Dermis blood vessel endothelial cell (primary cell): ENCODE measurements at places on chromosomes 13 and 19. TPM values are rescaled to one million over a fixed set of nuclear protein-coding genes. Genes with fewer than 3 reads are reported as not detected.

DNA sequence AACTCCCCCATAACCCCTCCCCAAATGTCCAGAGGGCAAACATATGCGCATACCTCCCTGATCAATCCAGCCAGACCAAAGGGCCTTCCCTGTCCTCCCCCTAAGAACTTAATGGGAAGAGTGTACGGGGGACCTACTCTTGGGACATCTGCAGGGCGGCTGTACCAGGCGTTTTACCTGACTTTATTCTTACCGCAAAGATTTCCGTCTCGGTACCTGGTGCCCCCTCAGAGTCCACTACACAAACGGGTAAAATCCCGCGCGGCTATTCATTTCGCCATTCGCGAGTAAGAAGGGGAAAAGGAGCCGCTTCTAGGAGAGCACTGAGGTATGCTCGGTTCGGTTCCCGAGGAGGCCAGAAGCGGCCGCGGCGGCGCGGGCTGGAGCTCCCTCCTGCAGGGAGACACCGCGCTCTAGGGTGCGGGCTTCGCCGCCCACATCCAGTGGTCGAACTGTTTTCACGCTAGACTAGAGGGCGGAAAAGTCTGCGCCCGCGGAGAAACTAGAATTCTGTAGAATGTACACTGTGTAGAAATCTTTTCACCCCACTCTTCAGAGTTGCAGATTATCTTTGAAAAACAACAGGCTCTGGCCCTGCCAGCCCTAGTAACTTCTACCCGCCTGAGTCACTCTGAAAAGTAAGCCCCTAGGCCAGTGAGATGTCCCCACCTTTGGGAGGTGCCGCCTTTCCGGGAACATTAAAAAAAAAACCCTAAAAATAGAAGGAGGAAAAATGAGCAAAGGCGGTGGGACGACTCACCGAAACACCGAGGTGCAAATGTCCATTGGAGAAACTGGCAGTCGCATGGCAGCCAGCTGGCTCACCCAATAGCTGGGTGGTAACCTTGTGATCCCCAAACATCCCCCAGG lies 3.8 kb upstream of the TSHZ3 start:
- no peak for DNase-seq

DNA sequence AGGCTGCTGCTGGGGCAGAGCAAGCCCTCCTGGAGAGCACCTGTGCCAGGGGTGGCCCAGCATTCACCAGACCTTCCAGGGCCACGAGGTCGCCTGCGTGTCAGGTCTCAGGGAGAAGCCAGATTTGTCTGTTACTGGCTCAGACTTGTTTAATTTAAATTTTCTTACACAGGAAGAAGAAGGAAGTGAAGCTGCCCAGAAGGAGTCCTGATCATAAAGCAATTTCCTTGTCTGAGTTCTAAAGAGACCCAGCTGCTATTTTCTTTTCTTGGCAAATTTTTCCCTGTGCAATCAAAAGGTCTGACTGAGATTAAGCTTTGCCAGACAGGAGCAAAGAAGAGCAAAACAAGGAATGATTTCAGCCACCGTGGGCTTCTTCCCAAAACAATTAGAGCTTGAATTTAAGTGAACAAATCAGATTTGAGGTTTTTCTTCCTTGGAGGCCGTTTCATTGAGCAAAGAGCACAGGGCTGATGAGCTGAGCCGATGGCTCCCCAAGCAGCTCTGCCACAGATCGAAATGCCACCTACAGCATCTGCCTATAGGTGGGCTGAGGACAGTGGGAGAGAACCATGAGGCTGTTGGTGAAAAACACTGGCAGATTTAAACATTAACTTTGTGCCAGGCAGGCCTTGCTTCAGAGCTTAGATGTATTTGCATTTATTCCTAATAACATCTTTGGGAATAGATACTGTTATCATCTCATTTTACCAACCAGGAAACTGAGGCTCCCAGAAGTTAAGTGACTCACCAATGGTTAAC lies 40.1 kb downstream of the HSPH1 start:
- DNase-seq: no peak

DNA sequence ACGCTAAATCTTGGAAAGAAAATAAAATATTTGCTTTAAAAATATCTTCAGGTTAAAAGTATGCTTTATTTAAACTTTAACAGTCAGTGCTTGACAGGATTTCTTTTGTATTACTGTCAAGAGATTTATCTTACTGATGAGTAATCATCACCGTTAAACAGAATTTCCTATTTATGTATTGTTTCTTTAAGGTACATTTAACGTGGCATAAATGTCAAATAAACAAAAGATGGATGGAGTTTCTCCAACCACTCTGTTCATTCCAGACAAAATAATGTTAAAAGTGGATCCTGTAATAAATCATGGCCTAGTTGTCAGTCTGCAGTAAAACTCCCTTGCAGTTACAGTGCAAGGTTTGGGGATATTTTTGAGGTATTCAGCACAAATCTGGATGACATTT lies 298.3 kb downstream of the DIAPH3 start:
- no peak for DNase-seq

- peak; percentile 69 for DNase-seq
These were observed 9.7 kb upstream of the LENG8 start for GRCh38 chr19:54439174-54439851.

- no peak for DNase-seq
These were observed 721.9 kb upstream of the SLC10A2 start for GRCh38 chr13:103788061-103788652.

- no peak for DNase-seq
These were observed 70.9 kb downstream of the PEPD start for GRCh38 chr19:33450689-33451088.

DNA sequence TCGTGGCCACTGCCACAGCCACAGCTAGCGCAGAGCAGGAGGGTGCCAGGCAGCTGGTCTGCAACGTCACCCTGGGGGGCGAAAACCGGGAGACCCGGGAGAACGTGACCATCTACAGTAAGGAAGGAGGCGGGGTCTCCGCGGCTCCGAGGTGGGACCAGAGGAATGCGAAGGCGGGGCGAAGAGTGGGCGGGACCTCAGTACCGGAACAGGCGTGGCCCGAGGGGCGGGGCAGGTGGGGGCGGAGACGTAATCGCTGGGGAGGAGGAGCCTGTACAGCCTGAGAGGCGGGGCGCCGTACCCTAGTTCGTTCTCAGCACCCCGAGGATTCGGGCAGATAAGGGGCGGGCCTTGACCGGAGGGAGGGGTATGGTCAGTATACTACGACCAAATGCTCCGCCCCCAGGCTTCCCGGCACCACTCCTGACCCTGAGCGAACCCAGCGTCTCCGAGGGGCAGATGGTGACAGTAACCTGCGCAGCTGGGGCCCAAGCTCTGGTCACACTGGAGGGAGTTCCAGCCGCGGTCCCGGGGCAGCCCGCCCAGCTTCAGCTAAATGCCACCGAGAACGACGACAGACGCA lies 2.5 kb downstream of the ICAM5 start:
- peak; percentile 68 for DNase-seq

DNA sequence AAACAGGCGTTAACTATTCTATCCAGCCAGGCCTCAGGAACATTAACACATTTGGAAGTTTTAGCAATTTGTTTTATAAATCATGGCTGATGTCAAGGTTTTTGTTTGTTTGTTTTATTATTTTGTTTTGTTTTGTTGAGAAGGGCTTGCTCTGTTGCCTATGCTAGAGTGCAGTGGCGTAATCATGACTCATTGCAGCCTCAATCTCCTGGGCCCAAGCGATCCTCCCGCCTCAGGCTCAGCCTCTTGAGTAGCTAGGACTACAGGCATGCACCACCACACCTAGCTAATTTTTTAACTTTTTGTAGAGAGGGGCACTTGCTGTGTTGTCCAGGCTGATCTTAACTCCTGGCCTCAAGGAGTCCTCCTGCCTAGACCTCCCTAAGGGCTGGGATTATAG lies 28.3 kb downstream of the NUP58 start:
- DNase-seq: no peak

- no peak for DNase-seq
These were observed 71.9 kb downstream of the FLT1 start for GRCh38 chr13:28423010-28423409.

GRCh38 chr13:108915095-108915633 lies 285.8 kb downstream of the MYO16 start:
- DNase-seq: peak; percentile 80

DNA sequence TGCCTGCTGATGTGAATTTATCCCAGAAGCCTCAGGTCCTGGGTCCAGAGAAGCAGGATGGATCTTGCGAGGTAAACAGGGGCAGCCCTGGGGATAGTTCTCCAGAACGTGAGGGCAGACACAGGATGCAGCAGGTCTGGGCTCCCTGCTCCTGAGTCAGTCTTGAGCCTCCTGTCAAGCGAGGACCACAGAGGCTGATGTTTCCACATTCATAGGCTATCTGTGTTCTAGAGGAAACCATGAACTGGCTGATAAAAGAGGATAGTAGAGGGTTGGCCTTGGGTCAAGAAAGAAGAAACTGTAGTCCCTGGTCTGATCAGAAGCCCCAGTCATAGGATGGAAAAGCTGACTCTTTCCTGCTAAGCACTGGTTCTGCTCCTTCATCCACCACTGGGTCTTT lies 2.2 kb downstream of the ZNF175 start:
- peak; percentile 51 for DNase-seq

DNA sequence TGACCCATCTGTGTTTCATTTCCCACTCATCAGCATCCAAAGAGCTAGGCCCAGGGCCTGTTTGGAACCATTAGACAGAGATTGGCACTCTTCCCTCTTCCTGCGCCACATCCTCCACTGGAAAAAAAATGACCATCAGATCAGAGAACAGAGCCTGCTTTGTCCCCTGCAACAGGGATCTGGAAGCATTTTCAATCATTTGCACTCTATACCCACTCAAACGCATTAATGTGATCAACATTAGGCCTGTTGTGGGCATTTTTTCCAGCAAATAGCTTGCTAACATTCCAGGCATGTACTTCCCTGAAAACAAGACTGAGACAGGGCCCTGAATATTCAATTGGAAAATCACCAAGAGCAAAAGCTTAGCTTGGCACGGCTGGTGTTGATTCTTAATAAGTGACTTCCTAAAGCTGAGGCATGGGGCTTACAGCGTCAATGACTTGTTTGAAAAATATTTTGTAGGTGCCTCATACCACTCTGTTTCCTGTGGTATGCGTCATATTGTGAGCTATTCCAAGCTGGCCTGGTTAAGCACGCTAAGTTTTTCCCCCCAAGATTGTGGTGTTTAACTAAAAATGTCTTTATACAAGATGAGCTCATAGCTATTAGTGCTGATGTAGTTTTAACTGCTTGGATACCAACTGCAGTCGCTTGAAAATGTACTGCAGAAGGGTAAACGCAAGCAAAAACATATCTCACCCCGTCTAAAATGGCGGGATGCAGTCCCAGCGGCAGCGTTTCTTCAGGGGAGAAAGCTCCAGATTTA lies 404.4 kb downstream of the SPRY2 start:
- peak; percentile 100 for DNase-seq

DNA sequence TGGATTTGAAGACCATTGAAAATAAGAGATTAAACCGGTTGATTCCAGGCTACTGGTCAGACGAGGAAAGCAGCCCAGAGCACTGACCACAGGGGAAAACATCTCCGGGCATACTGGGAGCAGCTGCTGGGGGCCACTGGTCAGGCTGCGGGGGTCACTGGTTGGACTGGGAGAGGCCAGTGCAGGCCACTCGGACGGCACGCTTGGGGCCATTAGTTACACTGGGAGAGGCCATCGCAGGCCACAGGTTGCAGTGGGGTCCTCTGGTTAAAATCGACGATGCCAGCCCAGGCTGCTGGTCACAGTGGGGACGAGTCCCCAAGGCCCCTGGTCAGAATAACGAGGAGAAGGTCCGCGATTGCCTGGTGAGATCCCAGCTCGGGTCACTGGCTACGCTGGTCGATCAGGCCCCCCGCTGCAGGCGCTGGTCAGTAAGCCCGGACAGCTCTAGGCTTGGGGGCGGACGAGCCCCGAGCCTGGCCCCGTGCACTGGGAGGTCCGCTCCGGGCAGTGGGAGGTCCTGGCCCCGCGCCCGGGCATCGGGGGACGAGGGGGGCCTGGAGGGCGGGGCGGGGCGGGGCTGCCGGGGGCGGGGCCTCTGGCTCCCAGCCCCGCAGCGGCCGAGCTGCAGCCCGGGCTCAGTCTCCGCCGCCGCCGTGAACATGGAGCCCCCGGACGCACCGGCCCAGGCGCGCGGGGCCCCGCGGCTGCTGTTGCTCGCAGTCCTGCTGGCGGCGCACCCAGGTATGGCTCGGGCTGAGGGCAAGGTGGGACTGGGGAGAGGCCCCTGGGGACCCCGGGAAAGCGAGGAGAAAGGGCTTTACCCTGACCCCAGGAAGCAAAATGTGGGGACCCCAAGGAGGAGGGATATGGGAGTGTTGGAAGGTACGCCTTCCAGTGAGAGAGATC lies at the start of gene BCAM:
BCAM (plus strand) TSS at position 641 of the 909 bp plus-strand sequence; CDS start at position 663, 22 bp downstream.
- peak; percentile 73 for DNase-seq

DNA sequence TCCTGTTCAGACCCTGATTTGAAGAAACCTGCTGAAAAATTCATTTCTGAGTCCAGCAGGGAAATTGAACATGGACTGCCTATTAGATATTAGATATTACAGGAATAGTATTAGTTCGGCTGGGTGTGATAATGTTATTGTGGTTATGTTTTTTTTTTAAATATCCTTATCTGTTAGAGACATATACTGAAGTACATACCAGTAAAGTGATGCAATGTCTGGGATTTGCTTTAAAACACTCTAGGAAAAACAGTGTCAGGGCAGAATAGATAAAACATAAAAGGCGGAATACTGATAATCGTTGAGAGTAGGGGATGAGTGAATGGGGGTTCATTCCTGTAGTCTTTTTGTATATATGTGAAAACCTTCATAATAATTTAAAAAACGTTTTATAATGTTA lies 28.7 kb upstream of the AMER2 start:
- no peak for DNase-seq

GRCh38 chr19:38830039-38830733 lies 1.4 kb downstream of the ECH1 start:
- no peak for DNase-seq

DNA sequence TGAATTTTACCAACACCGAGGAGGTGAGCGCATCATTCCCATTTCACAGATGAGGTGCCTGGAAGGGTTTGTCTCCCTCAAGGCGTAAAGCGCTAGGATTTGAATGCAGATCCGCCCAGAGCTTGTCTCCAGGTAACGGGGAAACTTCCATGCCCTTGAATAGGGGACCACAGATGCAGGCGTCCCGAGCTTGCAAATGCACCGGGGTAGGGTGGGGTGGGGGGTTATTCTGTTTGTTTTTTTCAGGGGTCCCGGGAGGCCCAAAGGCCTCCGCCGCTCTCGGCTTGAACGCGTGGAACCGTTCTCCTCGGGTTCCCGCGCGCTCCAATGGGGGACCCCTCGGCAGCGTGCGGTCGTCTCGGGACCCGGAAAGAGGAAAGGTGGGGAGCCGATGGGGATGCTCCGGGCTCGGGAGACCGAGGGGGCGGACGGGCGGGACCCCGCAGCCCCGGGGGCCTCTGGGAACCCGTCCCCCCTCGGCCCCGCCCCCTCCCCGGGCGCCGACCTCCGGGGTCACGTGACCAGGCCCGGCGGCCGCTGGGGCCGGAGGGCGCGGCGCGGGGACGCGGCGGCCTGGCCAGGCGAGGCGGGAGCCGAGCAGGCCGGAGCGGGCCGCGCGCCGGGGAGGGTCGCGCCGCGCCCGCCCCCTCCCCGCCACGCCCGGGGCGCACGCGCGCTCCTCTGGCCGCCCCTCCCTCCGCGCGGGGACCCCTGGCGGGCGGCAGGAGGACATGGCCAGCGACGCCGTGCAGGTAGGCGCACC lies at the start of gene PKN1:
PKN1 (plus strand) TSS at position 516 of the 763 bp plus-strand sequence; CDS start at position 732, 216 bp downstream.
- peak; percentile 50 for DNase-seq

- DNase-seq: peak; percentile 6
These were observed 901.7 kb downstream of the DIAPH3 start for GRCh38 chr13:59261928-59262488.

The ZNF837 gene
- total RNA-seq: 3.5 and 4.1 TPM in 2 replicates

The KL gene
- 0.23 and 1.0 TPM in 2 replicates for total RNA-seq

The NCAN gene
- total RNA-seq: not detected in 2 replicates

The RTBDN gene
- total RNA-seq: not detected in 2 replicates

The NLRP11 gene
- 0.05 TPM in 1 of 2 replicates, not detected in the other for total RNA-seq

The ZNF439 gene
- total RNA-seq: 2.4 and 3.1 TPM in 2 replicates

The LRP3 gene
- 6.6 and 12.0 TPM in 2 replicates for total RNA-seq

The AMER2 gene
- not detected in 2 replicates for total RNA-seq

The KLK12 gene
- not detected in 2 replicates for total RNA-seq
